SIG-M5 (cell line): ENCODE measurements at places on chromosomes 7 and 10.

GRCh38 chr10:1938317-1938716 lies 201.0 kb upstream of the ADARB2 start:
- no peak for DNase-seq

- no peak for DNase-seq
Measured at GRCh38 chr10:119284679-119285096, 77.3 kb downstream of the GRK5 start.

DNA sequence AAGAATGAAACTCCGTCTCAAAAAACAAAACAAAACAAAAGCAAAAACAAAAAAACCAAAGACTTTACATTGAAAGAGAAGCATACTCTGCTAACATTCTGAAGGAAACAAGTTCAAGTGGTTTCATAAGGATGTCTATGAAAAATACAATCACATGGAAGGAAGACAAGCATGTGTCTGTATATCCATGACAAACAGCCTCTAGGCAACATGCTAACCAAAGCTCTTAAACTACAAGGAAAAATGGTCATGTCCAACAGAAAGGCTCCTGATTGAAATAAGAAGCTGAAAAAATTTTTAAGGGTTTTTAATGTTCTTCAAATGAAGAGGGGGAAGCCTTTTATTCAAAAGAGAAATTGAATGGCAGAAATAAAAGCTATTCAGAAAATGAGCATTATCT lies 64.9 kb downstream of the UBE2H start:
- DNase-seq: no peak

- no peak for DNase-seq
Measured at GRCh38 chr10:106493226-106493625, 671.3 kb downstream of the SORCS1 start.

GRCh38 chr10:114541081-114541796 lies 116.8 kb downstream of the ABLIM1 start:
- DNase-seq: no peak

DNA sequence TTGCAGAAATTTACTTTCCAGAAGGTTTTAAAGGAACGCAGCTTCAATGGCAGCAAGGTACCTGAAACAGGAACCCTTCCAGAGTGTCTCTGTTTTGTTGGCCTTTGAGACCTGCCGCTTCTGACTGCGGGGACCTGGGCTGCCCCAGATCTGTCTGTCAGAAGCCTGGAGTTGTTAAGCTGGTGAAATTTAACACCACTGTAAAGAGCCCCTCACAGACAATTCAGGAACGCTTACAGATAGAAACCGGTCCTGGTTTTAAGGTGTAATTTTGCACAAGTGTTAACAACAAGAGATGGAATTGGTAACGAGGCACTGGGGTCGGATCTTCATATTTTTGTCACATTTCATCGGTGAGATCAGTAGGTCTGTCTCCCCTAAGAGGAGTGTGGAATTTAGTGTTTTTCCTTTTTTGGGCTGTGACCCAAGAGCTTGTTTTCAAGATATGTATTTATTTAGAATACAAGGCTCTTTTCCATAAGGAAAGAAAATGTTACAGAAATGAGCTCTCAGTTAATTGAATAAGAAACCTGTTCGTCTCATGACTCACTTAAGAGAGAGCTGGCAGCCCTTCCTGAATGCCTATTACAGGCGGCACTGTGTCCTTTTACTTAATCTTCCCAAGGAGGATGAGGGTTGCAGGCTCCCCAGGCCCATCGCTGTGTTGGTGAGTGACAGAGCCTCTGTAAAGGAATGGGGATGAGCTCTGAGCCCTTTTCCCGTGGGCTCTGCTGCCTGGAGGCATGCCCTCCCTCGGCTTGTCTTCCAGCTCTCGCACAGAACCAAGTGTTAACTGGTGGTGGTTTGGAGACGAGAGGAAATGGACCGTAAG lies 168.7 kb downstream of the CUX1 start:
- DNase-seq: no peak

DNA sequence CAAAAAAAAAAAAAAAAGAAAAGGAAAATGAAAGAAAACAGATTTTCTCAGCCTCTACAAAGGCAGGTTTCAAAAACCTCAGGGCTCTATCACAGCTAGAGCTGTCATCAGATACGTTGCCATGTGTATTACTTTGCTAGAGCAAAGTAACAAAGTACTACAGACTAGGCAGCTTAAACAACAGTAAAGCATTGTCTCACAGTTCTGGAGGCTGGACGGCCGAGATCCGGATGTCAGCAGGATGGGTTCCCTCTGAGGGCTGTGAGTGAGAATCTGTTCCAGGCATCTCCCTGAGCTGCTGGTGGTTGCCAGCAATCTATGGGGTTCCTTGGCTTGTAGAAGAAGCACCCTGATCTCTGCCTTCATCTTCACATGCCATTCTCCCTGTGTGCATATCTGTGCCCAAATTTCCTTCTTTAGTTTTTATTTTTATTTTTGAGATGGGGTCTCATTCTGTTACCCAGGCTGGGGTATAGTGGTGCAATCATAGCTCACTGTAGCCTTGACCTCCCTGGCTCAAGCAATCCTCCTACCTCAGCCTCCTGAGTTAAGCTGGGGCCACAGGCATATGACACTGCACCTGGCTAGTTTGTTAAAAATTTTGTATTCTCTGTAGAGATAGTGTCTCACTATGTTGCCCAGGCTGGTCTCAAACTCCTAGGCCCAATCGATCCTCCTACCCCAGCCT lies 48.9 kb upstream of the KDM7A start:
- DNase-seq: no peak

DNA sequence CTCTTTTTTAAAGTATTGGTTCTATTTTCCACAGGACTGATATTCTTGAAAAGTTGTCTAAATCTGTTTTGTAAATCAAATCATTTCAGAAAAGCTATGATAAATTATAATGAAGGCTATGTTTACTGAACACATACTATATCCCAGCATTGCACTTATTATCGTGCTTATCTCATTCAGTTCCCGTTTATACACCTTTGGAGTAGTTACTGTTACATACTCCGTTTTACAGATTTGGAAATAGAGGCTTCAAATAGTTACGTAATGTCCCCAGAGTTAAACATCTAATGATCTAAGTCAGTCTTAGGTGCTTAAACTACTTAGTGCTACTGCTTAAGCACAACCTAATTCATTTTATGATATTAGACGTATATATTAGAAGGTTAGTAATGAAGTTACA lies 1.2 kb downstream of the NUP205 start:
- DNase-seq: no peak

- DNase-seq: no peak
Measured at GRCh38 chr7:31970501-31970900, 99.7 kb downstream of the PDE1C start.

- no peak for DNase-seq
Measured at GRCh38 chr10:17648243-17649035, 4.5 kb downstream of the STAM start.

- no peak for DNase-seq
Measured at GRCh38 chr7:73769481-73770001, 529 bp downstream of the CLDN3 start.

DNA sequence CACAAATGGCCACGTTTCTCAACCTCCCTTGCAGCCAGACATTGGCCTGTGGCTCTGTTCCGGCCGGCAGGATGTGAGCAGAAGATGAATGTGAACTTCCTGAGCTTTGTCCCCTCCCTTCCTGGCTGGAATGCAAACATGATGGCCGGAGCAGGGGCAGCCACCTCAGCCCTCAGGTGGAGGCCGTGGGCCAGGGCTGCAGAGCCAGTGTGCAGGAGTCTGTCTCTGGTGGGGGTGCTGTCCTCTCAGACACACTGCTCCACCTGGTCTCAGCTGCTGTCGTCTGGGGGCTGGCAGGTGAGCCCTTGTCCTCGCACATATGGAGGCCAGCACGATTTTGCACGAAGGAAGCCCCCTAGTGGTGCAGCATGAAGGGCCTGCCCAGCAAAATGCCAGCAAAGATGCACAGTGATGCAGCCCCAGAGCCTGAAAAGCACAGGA lies 25.3 kb upstream of the PWWP2B start:
- no peak for DNase-seq

GRCh38 chr10:95384011-95384704 lies 93.4 kb upstream of the PDLIM1 start:
- no peak for DNase-seq

GRCh38 chr10:13491747-13492360 lies 37.0 kb downstream of the BEND7 start:
- DNase-seq: no peak

GRCh38 chr10:77566236-77566635 lies 71.4 kb downstream of the KCNMA1 start:
- no peak for DNase-seq

GRCh38 chr7:137989094-137989493 lies 12.8 kb downstream of the CREB3L2 start:
- no peak for DNase-seq

DNA sequence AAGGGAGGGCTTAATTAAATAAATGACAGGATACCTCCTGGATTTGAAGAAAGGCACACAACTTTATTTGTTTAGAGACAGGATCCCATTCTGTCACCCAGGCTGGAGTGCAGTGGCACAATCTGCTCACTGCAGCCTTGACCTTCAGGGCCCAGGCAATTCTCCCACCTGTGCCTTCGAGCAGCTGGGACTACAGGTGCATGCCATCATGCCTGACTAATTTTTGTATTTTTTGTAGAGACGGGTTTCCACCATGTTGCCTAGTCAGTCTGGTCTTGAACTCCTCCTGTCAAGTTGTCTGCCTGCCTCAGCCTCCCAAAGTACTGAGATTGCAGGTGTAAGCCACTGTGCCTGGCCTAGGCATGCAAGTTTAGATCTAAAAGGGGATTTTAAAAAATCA lies 272.7 kb upstream of the MBL2 start:
- no peak for DNase-seq

DNA sequence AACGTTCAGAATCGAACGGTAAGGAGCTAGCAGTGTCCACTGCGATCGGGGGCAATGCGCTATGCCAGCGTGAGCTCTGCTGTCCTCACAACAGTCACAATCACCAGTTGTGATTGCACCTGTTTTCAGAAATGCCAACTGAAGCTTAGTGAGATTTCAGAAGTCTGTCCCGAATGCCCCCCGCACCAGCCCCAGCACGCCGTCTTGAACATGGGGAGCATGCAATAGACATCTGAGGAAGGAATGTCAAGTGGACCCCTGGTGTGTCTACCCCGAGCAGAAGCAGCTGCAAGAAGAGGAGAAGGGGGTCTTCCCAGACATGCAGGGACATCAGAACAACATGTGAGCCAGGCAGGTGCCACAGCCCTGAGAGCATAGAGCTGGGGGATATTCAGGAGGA lies 125.7 kb upstream of the CHST15 start:
- no peak for DNase-seq

DNA sequence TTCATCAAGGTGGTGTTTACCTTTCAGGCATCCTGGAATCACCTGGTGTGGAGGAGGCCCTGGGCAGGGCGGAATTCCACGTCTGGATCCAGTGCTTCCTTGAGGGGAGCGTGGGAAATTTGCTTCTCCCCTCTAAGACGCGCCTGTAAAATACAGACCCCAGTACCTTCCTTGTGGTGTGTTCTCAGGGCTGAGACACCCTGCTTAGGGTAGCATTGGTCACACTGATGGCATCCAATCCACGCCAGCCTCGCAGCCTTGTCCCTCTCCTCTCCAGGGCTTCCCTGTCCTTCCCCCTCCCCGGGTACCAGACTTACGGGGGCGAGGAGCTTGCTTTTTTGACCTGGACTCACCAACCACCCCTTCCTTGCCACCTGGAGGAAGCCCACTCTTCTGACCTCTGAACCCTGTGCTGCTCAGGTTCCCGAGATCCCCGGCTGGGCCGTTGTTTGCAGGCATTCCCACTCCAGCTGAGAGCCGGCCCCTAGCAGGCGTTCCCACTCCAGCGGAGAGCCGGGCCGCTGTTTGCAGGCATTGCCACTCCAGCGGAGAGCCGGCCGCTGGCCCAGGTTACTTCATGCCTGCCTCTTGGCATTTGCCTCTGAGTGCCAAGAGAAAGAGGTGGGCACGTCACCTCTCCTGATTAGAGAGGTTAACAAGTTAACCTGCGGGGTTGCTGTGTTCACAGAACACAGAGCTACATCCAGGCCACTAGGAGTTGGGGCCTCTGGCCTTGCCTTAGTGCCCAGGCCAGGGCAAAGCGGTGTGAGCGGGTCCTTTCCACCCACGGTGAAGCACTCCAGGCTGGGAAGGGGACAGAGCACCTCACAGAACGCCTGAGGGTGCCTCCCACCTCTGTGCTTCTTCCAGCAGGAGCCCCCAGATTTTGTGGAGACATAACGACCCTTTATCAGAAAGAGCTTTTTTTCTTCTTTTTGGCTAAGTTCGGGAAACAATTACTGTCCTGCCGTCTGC lies 254.0 kb upstream of the PPP2R2D start:
- DNase-seq: no peak

DNA sequence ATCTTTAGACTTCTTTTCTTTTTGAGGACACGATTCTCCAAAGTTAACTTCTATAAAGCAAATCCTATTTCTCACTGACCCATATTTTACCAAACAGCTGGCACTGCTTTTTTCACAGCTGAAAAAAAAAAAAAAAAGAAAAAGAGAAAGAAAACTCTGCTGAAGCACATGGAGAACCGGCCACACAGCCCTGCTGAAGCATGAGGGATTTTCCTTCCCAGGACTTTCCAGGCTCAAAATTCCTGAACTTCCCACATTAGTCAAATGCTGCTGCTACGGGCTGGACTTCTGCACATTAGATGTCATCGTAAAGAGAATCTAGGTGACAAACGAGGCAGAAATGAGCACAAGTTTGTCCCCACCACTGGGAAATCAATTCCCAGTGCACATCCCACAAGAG lies 25.2 kb downstream of the HIPK2 start:
- no peak for DNase-seq

DNA sequence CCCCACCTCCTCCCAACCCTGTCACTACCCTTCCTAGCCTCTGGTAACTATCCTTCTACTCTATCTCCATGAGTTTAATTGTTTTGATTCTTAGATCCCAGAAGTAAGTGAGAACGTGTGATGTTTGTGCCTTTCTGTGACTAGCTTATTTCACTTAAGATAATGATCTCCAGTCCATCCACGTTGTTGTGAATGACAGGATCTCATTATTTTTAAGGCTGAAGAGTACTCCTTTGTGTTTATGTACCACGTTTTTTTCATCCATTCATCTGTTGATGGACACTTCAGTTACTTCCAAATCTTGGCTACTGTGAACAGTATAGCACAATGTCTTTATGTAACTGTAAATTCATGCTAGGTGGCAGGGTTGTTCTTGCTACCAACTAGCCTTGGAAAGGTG lies 461.6 kb downstream of the PLXDC2 start:
- DNase-seq: no peak

- no peak for DNase-seq
Measured at GRCh38 chr10:92688927-92689662, 660 bp upstream of the HHEX start.

DNA sequence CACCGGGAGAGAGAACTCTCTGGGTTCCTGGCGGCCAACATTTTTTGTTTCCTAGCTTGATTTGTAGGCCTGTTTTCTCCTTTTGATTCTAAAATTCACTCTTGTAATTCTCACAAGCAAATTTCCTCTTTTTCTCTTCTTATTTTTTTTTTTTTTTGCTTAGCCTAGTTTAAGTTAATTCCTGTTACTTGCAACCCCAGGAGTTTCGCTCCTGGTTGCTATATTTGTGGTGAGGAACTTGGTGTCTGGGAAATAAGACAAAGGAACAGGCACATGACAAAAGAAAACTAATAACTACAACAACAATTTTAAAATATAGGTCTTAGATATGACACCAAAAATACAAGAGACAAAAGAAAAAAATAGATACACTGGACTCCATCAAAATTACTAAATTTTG lies 6.7 kb downstream of the AOAH start:
- DNase-seq: no peak

- no peak for DNase-seq
Measured at GRCh38 chr10:44828508-44829142, 82.5 kb upstream of the TMEM72 start.
